ENCODE measurements at places on chromosomes 5 and 9.
A peak's percentile ranks its signal among the peaks of the same experiment; 100 is the strongest.

GRCh38 chr5:65412842-65413241 is 68.9 kb downstream of the ADAMTS6 start:
- no peak for DNase-seq

GRCh38 chr9:133048595-133048994 is 13.2 kb upstream of the CEL start:
- no peak for DNase-seq

- DNase-seq = peak; percentile 36
These were observed 62.0 kb downstream of the ANKH start for GRCh38 chr5:14809369-14810155.

DNA sequence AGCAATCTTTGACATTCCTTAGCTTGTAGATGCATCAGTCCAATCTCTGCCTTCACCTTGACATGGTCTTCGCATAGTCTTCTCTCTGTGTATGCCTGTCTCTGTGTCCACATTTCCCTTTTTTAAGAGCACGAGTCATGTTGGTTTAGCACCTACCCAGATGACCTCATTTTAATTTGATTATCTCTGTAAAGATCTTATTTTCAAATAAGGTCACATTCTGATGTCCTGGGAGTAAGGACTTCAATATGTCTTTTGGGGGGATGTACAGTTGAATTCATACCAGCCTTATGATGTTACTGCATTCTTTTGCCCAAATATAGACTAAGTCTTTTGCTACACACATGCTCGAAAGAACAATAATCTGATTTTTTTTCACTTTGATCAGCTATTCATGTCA is 6.9 kb downstream of the KCTD16 start:
- no peak for DNase-seq

DNA sequence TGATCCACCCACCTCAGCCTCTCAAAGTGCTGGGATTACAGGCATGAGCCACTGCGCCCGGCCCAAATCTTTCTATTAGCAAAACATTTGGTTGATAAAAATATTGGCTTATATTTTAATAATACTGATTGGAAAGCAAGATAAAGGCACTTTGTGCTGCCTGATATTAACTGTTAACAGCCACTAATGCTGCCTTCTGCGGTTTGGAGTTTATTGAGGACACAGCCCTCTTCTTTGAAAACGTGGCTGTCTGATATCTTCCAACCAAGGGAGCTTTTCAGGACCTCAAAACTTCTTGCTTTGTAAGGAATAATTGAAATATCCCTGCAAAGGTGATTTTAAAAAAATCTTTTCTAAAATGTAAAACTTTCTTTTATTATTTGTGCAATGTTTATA is 94.0 kb downstream of the IQGAP2 start:
- no peak for DNase-seq

DNA sequence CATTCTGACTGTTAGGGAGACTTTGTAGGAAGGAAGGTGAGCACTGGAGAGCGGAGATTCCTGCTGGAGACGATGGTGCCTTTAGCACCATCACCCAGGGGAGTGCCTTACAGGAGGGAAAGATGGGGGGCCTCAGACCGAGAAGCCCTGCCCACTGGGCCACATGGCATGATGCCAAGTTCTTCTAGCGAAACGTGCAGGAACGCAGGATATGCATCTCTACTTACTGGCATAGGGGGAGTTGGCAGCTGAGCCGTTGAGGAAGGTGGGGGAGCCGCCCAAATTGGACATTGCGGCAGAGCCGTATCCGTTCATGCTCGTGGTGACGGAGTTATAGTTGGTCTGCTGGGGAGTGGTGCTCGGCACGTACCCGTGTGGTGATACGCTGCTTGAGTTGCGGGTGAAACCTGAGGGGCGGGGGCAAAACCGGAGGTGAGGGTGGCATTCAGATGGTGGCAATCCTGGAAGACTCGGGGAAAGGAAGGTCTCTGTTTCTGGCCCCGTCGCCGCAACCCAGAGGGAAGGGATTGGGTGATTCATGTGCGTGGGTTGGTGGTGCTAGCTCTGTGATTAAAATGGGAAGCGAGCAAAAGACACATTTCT is 387.7 kb downstream of the EBF1 start:
- DNase-seq = no peak

- no peak for DNase-seq
These were observed 4.0 kb downstream of the TSTD2 start for GRCh38 chr9:97629156-97629555.

- no peak for DNase-seq
These were observed 20.0 kb upstream of the FCN1 start for GRCh38 chr9:134937566-134938345.
